ENCODE measurements at places on chromosomes 4 and X.
A peak's percentile ranks its signal among the peaks of the same experiment; 100 is the strongest.

- DNase-seq = no peak
Observed at GRCh38 chr4:67723949-67724348, 23.0 kb upstream of the UBA6 start.

DNA sequence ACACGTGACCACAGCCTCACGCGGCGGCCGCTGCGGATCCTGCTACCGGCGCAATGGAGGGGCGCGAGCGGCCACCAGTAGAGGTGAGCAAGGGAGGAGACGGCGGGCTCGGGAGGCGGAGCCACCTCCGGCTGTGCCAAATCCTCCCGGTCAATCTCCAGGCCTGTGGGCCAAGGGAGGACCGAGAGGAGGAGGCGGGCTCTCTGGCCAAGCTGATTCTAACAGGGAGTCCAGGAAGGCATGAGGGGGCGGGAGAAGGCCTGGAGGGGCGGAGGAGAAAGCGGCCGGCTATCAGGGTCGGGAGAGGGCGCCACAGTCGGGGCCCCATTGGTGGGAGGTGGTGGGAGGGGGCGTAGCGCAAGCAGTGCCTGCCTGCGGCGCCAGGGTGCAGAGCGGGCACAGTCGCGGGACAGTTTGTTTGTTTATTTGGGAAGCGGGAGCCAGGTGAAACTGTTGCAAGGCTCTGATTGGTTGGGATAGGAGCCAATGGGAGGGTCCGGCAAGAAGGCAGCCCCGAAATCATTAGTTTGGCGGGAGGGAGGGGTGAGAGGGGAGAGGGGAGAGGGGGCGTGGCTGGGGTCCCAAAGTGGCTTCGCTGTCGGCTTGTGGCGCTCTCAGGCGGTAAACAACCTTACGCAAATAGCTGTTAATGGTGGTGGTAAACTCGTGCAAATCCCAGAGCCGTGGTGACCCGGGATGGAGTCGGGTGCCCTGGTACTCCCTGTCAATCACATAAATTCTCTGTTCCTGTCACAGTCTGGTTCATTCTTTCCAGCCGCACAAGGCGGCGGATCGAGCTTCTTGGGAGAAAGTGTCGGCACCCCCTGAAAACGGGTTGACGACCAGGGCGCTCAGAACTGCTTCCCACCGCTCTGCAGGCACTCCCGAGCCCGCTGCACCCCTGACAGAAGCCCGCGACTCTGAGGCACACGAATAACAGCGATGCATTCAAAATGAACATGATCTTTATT lies at the start of gene IRS4:
Gene IRS4 (minus strand): TSS at position 55 of the 971 bp plus-strand sequence.
- DNase-seq = no peak

DNA sequence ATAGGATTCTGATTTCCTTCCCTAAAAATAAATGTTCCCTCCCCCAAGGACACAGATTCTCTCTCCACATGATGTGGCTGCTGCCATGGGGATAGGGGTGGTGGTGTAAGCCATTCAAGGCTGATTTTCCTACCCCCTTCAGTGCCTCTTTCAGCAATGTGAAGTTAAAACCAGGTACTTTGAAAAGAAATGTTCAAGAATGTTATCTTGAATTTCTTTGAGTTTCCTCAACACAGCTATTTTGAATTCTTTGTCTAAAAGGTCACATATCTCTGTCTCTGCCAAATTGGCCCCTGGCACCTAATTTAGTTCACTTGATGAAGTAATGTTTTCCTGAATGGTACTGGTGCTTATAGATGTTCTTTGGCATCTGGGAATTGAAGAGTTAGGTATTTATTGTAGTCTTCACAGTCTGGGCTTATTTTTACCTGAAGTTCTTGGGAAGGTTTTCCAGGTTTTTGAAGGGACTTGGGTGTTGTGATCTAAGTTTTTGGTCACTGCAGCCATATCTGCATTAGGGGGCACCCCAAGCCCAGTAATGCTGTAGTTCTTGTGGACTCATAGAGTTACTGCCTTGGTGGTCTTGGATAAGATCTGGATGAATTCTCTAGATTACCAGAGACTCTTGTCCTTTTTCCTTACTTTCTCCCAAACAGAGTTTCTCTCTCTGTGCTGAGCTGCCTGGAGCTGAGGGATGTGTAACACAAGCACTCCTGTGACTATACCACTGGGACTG lies 7.6 kb upstream of the DIPK2B start:
- DNase-seq = no peak

DNA sequence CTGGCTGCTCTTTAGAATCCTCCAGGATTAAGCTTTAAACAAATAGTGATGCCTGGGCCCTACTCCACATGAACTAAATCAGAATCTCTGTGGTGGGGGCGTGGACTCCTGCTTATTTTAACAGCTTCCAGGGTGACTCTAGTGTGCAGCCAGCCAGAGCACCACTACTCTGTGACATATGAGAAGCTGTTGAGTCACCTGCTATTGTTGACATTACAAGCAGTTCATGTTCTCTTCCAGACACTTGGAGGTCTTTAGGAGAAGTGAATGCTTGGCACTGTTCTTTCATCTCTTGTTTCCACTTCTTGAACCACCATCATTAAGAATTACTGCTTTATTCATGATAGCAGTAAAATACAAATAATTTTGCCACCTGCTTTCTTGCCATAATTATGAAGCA lies 426 bp upstream of the C4orf51 start:
- no peak for DNase-seq

DNA sequence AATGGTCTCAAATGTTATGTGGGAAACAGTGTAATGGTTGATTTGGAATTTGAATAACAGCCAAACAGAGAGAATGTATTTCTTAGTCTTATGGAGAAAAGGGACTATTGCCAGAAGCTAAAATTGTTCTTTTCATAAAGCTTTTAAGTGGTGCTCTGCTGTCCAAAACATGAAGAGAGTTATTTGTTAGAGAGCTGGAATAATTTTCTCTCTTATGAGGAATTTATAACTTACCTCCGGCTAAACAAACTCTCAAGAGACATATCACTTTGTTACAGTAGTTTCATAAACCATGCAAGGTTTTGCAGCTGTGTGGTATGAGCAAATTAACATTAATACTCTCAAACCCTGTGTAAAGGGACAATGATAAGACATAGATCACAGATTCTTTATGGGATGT lies 28.6 kb downstream of the SULT1B1 start:
- DNase-seq = no peak

DNA sequence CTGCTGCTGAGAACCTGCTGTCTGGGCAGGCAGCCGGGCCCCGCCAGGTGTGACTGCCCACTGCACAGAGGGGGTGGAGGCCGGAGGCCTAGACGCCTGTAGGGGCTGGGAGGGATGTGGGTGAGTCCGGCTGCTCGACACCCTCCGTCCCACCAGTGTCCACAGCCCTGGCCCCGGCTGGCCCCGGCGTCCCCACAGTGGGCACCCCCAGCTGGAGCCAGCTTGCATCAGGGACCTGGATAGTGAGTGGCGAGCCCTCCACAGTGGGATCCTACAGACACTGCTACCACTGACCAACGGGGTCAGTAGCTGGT lies 34.7 kb upstream of the SPON2 start:
- no peak for DNase-seq

DNA sequence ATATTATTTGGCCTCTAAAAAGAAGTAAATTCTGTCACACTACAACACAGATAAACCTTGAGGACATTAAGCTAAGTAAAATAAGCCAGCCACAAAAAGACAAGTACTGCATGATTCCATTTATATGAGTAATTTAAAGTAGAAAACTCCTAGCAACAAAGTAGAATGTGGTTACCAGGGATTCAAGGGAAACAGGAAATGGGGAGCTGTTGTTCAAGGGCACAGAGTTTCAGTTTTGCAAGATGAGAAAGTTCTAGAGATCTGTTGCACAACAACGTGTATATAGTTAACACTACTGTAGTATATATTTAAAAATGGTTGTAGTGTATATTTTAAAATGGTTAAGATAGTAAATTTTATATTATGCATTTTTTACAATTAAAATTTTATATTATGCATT lies 25.4 kb downstream of the SEC31A start:
- DNase-seq = no peak

DNA sequence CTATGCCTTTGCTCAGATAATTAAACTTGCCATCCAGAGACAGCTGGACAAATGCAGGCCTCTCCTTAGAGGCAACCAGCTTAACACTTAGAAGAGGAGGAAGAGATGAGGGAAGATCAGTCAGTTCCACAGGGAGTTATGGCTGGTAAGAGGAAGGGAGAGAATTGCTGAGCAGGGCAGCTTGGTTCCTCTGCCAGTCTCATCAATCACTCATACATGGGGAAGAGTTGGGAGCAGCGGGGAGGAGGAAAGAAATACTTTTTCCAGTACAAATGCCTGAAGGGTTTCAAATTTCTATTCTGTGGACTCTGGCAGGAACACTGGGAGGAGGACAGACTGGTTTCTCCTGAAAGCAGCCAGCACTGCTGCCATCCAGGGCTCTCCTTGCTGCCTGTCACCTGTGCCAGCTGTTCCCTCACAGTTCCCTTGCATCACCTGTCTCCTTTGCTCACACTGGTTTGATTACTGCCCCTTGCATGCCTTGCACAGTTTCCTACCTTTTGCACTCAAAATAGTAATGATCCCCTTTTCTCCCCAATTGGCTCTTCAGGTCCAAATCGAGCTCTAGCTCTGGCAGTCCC lies 59.5 kb downstream of the PGRMC2 start:
- DNase-seq = no peak

- DNase-seq = no peak
Observed at GRCh38 chr4:169160825-169161224, 109.9 kb downstream of the SH3RF1 start.

DNA sequence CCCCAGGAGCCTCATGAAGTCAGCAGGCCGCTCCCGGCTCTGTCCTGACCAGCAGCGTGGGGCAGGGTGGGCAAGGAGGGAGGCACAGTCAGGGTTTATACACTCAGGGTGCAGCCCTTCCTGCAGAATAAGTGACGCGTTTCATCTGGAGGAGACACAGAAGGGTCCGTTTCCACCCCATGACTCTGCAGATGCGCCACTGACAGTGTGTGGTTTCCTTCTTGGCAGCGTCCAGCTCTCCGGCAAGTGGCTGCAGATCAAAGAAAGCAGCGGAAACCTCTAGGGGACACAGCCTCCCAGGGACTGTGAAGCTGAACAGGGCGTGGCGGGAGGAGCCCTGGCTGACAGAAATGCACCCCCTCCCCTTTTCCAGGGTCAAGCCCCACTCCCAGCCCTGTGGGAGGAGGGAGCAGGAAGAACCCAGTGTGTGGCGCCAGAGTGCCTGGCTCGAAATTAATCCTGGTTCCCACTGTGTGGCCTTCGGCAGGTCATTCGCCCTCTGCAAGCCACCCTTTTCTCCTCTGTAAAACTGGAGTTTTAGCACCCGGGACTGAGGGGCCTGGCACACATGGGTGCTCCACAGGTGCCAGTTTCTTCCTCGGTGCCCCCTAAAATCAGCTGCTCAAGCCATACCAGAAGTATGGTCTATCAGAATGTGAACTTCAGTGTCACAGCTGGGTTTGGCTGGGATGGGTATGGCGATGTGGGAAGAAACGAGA lies 17.3 kb upstream of the TBC1D14 start:
- peak; percentile 62 for DNase-seq

Data from right atrium auricular region (tissue), 2 donors.